ENCODE measurements at places on chromosomes 3 and 15.

DNA sequence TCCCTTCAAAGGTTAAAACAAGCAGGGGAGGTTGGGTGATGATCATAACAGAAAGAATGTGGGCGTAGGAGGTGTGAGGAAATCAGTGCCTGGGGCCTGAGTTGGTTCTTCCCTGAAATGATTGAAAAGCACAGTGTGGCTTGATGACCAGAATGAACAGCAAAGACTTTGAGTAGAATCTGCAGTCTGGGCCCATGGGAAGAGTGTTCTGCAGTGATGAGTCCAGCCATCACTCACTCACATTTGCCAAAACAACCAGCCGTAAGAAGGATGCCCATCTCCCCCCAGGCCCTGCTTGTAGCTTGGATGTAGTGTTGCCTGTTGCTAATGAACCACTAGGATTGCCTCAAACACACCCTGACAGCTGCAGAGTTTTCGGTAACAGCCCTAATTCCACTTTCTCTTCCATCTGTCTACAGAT is 67.9 kb downstream of the VGLL3 start:
- DNase-seq, result no peak

GRCh38 chr15:70203981-70204560 is 106.4 kb upstream of the TLE3 start:
- no peak for DNase-seq

DNA sequence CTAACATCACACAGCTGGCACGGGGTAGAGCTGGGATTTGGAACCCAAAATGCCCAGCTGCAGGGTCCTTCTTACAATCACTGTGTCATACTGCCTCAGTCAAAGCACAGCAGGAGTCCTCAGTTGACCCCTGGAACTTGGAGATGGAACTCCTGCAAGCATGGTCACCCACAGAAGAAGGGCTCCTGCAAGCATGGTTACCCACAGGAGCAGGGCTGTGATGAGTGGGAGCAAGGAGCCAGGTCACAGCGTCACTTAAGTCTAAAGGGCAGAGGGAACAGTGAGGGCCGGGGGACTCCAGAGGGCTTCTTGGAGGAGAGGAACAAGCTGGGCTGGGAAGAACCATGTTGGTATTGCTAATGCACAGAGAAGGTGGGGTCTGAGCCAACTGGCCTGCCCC is 24.9 kb downstream of the CCDC33 start:
- no peak for DNase-seq

GRCh38 chr15:48253172-48253571 is 47.1 kb downstream of the SLC12A1 start:
- DNase-seq, result no peak

- no peak for DNase-seq
Measured at GRCh38 chr3:18870074-18870640, 278.2 kb upstream of the KCNH8 start.

GRCh38 chr3:40097131-40098117 is 212.1 kb upstream of the EIF1B start:
- no peak for DNase-seq

- DNase-seq, result no peak
Measured at GRCh38 chr15:99906311-99906710, 173.1 kb upstream of the LYSMD4 start.

DNA sequence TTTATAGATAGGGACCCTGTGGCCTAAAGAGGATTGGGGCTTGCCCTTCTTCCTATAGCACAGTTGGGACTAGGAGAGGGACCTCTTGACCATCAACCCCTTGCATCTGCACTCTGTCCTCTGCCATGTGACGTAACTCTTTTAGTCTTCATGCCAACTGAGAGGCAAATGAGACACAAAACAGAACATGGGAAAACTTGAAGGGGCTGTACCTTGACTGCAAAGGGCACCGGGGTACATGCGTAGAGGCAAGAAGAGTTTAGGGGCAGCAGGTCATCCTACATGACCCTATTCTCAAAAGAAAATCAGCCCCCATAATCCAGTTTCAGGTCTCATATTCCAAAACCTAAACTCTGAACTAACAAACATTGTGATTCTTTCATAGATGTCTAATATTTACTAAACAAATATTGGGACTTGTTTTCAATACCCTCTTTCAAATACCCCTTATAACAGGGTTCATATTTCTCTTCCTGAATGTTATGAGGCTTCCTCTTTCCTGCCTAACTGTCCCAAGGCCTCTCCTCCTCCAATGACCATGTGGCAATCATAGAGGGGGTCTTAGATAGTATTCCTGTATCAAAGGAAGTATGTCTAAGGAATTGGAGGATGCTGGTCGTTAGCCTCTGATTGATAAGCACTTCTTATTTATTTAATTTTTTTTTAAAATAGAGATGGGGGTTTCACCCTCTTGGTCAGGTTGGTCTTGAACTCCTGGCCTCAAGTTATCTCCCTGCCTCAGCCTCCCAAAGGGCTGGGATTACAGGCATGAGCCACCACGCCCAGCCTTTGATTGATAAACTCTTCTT is 20.6 kb downstream of the ACKR2 start:
- no peak for DNase-seq

DNA sequence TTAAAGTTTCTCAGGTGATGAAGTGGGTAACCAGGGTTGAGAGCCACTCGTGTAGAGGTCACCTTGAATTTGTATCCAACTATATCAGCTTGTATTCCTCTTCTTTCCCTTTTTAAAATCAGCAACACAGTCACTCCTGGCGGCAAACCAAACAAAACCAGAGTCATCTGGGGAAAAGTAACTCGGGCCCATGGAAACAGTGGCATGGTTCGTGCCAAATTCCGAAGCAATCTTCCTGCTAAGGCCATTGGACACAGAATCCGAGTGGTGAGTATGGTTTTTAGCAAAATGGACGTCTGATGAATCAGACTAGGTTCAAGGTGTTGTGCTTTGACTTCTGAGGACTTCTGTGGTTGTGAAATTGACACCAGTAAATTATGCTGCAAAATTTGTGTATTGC is 3.9 kb downstream of the RPL35A start:
- DNase-seq, result no peak

- no peak for DNase-seq
Measured at GRCh38 chr15:40949756-40950207, 3.5 kb upstream of the CHAC1 start.

GRCh38 chr3:14503033-14503705 is 37.0 kb downstream of the GRIP2 start:
- peak; percentile 52 for DNase-seq

GRCh38 chr15:64944961-64945360 is 33.3 kb downstream of the ANKDD1A start:
- no peak for DNase-seq

GRCh38 chr15:25051399-25052154 is 96.8 kb downstream of the SNRPN start:
- DNase-seq, result no peak

- no peak for DNase-seq
Measured at GRCh38 chr15:52163321-52164190, 27.6 kb downstream of the GNB5 start.

GRCh38 chr3:180223268-180223667 is 186.5 kb upstream of the PEX5L start:
- no peak for DNase-seq

DNA sequence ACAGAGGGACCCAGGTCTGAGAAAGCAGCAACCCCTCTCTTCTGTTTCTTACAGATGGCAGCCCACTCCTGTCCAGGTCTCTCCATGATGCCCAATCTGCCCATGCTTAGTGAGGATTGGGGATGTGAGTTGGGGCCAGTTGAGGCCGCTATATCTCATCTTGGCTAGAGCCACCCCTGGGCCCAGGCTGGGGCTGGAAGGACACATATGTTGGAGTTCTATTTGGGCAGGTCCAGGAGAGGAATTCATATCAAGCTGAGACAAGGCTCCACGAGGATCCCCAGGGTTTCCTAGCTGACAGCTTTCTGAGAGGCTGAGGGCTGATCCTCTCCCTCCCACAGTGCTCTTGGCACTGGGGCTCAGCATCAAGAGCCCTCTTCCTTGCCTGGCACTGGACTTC is 11.4 kb downstream of the TGM5 start:
- DNase-seq, result no peak

DNA sequence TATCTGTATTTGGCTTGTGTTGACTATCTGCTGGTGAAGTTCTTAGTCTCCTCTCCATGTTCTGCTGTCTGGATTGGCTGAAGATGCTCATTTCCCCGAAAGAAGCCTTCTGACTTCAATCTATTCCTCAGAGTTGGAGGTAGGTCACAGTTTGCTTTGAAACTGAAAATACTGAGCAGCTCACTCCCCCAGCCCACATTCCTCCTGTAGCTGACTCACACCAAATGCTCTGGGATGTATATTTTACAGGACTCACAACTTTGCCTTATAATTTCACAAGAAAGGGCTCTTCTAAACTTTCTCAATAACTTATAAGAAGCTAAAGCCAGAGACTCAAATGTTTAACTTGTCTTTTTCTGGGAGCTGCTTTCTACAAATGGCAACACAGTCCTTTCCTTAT is 36.3 kb upstream of the SNX4 start:
- no peak for DNase-seq
